ENCODE measurements at places on chromosomes 11 and 22.

DNA sequence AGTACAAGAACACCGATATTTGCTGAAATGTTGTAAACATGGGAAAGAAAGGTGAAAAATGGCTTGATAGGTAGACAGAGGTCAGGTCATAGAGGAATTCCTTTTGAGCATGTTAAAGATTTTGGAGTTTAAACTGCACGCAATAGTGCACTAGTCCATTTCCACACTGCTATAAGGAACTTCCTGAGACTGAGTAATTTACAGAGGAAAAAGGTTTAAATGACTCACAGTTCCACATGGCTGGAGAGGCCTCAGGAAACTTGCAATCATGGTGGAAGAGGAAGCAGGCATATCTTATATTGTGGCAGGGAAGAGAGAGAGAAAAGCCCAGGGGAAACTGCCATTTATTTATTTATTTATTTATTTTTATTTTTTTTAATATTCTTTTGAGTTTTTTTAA lies 5.0 kb downstream of the OR10A5 start:
- DNase-seq, result peak; percentile 33

GRCh38 chr11:47869544-47870393 lies 21.6 kb upstream of the NUP160 start:
- DNase-seq, result peak; percentile 41

GRCh38 chr11:122663056-122663740 lies 7.7 kb downstream of the UBASH3B start:
- DNase-seq, result no peak

GRCh38 chr22:47160141-47160541 lies 397.7 kb downstream of the TBC1D22A start:
- no peak for DNase-seq

DNA sequence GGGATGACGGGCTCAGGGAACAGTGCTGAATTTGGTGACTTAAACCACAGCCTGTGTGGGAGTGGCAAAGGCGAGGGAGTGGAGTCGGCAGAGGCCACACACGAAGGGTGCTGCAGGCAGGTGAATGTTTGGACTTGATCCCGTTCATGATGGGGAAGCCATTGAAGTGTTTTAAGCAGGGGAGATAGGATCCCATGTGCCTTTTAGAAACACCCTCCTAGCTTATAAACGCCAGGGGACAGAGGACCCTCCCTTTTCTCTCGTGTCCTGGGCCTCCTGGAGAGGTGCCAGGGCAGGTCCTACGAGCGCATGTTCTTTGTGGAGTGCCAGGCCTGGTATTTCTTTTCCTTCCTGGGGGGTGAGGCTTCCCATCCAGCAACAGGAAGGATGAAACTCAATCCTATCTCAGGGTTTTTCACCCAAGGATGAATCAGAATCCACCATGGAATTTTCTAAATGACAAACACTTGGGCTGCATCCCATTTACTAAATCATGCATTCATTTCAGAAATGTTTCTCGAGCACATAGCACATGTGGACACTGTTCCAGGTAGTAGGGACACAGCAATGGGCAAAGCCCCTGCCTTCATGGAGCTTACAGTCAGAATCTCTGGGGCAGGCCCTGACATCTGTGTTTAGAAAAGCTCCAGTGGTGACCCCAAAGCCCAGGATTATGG lies 59.6 kb downstream of the CHRDL2 start:
- DNase-seq, result peak; percentile 29

GRCh38 chr11:63243533-63243932 lies at the start of gene SLC22A25:
TSS of gene SLC22A25 (minus strand) at chr11:63243599. CDS start at chr11:63229652, 13,947 bp downstream.
- no peak for DNase-seq

DNA sequence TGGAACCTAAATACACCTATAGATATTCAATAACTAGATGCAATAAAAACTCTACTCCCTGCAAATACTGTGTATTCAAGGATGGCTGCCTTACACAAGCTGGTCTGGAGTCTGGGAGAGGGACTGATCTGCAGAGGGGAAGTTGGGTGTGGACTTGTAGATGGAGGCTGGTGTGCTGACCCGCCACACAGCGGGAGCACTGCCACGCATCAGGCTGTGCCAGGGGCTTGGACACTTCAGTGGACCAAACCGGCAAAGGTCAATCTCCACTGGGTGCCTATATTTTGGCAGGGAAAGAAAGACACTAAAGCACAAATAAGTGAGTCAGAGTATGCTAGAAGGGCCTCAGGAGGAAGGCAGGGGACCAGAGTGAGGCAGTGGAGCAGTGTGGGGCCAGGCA lies 2.1 kb upstream of the SHANK3 start:
- DNase-seq, result no peak

GRCh38 chr22:39290724-39291161 lies 28.7 kb downstream of the RPL3 start:
- peak; percentile 90 for DNase-seq

DNA sequence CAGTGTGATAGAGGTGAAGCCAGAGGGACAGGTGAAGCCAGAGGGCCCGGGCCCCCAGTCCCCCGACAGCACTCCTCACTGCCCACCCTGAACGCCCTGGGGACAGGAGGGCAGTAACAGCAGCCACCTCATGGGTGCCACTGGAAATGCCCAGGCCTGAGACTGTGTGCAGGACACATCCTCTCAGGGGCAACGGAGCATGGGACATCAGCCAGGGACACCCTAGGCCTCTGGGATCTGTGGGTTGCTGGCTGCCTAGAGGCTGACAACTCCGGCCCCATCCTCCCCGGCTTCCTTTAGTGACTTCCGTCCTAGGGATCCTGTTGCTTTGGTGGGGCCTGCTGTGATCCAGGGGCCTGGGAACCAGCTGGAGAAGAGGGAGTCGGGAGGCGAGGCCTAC lies 17.4 kb upstream of the BAIAP2L2 start:
- DNase-seq, result no peak

DNA sequence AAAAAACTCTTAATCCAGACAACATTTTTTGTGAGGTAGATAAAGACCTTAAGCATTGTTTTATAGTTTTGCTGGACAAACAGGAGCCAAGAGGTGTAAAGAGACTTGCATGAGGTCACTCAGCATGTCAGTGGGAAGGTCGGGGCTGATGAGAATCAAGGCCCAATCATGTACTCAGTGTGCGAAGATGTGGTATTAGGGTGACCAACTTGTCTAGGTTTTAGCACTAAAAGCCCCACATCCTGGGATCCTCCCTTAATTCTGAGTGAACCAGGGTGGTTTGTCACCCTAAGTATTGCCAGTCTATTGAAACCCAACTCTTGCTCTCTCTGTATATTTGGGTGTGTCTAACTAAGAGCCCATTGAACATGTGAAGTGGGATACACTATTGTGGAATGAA lies 19.5 kb upstream of the SORL1-AS1 start:
- no peak for DNase-seq

- DNase-seq, result no peak
Observed at GRCh38 chr22:39298241-39298987, 21.0 kb downstream of the RPL3 start.

DNA sequence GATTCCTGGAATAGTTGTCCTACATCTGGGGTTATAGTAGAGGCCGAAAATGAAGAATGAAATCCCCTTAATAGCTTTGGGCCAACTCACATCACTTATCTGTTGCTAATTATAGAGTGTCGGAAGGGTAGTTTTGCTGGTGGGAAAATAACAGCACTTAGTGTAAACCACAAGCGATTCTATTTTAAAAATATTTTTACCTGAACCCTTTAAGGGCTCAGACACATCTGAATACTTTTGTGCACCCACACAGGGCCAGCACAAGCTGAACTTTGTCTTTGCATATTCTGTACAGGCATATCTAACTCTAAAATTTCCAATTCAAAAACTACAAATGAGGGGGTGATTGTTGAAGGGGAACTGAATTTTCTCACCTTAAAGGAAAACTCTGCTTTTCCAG lies 27.6 kb downstream of the SLC6A5 start:
- DNase-seq, result no peak

DNA sequence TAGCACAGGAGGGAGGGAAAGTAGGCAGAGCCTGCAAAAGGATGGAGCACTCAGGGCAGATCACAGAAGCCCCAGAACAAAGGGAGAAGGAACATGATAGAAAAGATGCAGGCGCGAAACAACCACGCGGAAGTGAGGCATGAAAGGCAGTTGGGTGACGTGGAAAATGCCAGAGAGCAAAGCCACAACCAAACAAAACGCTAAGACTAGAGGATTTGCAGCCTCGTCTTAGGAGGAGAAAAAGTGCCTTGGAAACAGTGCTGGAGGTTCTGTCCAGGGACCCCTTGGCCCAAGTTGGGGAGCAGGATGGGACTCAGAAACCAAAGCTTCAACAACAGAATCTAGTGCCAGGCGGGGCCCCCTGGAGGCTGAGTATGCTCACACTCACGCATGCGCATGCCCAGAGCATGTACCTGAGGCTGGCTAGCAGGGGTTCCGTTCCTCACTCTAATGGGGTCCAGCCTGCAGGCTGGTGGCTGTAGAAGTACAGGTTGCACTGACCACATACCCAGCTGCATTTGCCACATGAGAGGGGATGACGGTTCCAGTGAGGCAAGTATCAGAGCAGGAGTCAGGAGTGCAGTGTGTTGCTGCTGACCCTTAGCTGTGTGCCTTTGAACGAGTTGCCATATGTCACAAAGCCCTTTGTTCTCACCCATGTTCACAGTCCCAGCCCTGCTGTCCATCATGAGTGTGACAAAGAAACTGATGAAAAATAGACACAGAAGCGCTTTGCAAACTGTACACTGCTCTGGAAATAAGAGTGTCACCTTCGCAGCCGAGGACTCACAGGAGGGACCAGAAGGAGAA lies 568.6 kb upstream of the CADM1 start:
- DNase-seq, result no peak

DNA sequence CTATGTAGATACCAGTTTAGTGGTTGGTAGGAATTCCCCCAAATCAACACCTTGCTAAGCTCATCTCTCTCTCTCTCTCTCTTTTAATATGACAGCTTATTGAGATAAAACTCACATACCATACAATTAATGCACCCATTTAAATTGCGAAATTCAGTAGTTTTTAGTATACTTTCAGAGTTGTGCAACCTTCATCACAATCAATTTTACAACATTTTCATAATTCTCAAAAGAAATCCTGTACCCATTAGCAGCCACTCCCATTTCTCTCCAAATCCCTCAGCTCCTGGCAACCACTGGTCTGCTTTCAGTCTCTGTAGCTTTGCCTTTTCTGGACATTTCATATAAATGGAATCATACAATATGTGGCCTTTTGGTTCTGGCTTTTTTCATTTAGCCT lies 13.3 kb downstream of the NNMT start:
- DNase-seq, result no peak

DNA sequence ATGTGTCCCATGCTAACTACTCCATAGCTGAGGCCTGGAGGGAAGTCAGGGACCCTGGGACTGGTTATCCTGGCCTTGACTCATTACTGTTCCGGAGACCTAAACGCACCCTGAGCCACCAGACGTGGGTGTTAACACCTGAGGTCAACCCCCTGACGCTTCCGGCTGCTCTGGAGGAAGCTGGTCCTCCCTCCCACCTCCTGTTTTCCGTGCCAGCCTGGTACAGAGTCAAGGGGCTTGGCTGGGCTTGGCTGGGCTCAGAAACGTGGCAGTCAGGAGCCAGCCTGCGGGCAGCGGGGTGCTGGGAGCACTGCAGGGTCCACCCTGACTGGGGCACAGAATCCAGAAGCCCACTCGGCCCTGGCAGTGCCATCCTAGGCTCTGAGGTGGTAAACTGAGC lies 2.6 kb downstream of the TMPRSS4 start:
- peak; percentile 75 for DNase-seq

- peak; percentile 95 for DNase-seq
Observed at GRCh38 chr11:17221968-17222367, 14.2 kb upstream of the PIK3C2A start.

GRCh38 chr11:120524536-120525085 lies 13.1 kb downstream of the GRIK4 start:
- no peak for DNase-seq

- no peak for DNase-seq
Observed at GRCh38 chr11:131877246-131877942, 507.0 kb downstream of the NTM start.

Data from renal cortical epithelial cell (primary cell).